Stimulated activated CD8-positive, alpha-beta memory T cell treated with anti-CD3 and anti-CD28 coated beads, Interleukin-12 subunit alpha, Interleukin-12 subunit beta, amount 100 ng/mL, for 1 hour (primary cell): ENCODE measurements at places on chromosomes 16 and 17.
A peak's percentile ranks its signal among the peaks of the same experiment; 100 is the strongest.

DNA sequence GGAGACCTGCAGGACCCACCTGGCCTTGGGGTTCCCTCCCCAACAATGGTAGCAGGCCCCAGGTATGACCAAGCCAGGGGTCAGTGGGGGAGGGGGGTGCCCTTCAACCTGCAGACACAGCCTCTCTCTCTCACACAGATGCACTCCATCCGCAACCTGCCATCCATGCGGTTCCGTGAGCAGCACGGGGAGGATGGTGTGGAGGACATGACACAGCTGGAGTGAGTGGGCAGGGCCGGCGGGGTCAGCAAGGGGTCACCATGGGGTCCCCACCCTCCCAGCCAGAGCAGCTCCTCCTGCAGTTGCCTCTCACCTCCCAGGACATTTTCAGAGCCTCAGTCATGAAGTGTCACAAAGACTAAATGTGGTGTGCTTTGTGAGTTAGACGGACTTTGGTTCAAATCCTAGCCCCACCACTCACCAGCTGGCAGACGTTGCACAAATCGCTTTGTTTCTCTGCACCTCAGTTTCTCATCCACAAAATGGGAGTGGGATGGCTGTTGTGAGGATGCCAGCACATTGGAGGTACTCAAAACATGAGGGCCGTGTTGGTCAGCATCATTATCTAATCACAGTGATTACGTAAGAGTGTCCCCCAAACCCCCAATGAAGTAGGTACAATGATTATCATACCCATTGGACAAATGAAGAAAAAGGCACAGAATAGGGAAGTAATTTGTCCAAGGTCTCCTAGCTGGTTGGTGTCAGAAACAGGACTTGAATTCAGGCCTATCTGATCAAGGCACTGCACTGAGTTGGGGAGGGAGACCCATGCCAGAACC, 16.0 kb downstream of the MYO15A start:
- no peak for DNase-seq

DNA sequence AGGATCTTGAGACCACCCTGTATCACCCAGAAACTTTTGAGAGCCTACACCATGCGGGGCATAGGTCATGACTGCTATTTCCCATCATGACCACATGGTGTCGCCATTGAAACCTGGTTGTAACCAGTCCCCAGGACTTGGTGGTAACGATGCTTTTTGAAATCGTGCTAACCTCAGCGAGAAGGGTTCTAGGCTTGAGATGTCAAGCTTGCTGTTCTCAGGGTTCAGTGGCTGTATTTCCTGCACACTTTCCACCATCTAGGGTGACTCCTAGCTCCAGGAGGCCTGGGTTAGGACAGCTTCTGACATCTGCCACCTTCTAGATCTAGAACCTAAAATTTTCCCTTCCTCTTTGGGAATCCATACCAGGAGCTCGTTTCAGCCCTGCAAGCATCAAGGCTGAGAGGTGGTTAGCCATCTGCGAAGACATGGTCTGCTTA, 13.0 kb upstream of the SPNS3 start:
- peak; percentile 47 for DNase-seq

GRCh38 chr17:41382394-41382793, 288 bp upstream of the KRT34 start:
- no peak for DNase-seq

DNA sequence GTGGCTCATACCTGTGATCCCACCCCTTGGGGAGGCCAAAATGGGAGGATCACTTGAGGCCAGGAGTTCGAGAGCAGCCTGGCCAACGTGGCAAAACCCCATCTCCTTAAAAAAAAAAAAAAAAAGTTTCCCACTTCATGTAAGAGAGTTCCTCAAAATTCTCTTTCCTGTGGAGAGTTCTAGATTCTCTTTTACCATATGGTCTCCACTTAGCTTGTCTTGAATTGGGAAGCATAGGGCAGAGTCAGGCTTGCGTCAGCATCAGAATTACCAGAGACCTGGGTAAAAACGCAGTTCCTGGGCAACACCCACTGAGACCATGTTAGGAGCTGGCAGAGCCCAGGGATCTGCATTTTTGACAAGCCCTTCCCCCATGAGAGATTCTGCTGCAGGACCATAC, 158.4 kb downstream of the CCDC182 start:
- no peak for DNase-seq

GRCh38 chr16:1543085-1543896, 9.8 kb downstream of the TMEM204 start:
- no peak for DNase-seq

GRCh38 chr16:799948-800833, at the start of gene GNG13:
Gene GNG13, minus strand, starts transcription at chr16:800734. Its CDS starts 1,657 bp downstream, at chr16:799077.
- DNase-seq = no peak

DNA sequence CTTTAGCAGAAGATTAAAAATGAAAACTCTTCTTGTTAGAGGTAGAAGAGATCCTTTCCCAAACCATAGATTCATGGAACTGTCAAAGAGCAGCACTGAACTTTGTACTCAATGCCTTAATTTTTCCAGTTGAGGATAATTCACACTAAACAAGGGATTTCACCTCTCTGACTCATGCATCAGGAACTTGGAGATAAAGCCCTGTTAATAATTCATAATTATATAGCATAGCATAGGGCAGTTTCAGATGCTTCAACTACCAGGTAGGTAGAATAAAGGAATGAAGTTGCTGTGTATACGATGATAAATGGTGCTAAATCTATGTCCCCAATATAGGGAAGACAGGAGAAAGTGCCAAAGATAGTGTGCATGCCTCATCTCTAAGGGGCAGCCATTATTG, 450.4 kb downstream of the MAF start:
- DNase-seq = no peak

DNA sequence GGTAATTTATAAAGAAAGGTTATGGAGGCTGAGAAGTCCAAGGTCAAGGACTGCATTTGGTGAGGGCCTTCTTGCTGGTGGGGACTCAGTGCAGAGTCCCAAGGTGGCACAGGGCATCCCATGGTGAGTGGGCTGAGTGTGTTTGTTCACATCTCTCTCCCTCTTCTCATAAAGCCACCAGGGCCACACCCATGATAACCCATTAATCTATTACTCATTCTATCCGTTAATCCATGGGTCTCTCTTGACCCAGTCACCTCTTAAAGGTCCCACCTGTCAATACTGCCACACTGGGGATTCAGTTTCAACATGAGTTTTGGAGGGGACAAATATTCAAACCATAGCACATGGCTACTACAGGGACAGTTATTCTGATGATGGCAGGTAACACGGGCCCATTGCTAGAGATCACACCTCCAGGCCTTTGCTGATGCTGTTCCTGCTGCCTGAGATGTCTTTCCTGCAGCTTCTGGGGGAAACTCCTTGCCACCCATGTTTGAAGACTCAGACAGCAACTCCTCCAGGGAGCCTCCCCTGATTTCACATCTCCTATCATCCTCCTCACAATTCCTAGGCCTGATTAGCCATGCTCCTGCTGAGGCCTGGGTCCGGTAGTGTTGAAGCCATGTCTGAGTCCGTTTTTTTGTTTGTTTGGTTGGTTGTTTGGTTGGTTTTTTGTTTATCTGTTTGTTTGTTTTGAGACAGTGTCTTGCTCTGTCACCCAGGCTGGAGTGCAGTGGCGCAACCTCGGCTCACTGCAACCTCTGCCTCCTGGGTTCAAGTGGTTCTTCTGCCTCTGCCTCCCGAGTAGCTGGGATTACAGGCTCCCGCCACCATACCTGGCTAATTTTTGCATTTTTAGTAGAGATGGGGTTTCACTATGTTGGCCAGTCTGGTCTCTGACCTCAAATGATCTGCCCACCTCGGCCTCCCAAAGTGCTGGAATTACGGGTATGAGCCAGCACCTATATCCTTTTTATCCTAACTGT, 16.1 kb downstream of the SOCS1 start:
- DNase-seq = no peak

DNA sequence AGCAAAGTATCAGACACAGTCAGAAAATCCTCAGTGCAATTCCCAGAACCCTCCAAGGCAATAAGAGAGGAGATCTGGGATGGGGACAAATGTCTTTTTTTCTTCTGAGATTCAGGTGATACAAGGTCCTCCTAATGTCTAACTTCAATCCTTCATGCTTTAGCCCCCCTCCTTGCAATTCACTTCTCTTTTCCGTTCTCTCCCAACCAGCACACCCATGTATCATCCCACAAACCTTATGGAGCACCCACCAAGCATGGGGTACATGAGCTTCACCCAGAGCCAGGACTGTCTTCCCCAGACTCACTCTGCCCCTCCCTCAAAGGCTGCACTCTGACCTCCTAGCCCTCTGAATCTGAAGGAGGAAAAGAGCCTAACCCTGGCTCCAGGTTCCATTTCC, 10.1 kb downstream of the HDAC5 start:
- DNase-seq = no peak

GRCh38 chr16:4244254-4245076, 2.6 kb upstream of the SRL start:
- DNase-seq = no peak

DNA sequence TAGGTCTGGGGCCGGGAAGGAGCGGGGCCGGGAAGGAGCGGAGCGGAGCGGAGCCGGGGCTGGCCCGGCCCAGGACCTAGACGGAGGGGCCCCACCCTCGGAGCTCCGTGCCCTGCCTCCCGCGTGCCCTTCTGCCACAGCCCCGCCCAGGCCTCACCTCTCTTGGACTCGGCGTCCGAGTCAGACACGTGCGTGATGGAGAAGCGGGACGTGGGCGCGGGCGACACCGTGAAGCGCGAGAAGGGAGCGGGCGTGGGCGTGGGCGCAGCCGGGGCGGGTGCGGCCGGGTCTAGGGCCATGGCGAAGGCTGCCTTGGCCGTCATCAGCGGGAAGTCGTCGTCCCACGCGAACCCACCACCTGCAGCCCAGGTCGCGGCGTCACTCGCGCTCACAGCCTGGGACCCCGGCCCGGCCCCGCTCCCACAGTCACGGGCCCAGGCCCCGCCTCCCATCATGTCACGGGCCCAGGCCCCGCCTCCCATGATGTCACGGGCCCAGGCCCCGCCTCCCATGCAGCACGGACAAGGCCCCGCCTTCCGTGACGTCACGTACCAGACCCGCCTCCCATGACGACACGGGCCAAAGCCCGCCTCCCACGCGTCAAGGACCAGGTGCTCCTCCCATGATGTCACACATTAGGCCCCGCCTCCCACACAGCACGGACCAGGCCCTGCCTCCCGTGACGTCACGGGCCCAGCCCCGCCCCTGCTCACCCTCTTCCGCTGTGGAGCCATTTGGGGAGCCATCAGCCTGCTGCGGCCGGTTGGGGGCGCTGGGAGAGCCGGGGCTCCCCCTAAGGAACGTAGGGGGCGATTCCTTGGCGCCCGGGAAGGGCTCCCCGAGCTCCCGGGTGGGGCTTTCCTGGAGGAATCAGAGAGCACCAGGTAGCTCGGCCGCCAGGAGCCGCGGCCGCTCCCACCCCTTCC, 45.8 kb upstream of the PVALEF start:
- peak; percentile 61 for DNase-seq

DNA sequence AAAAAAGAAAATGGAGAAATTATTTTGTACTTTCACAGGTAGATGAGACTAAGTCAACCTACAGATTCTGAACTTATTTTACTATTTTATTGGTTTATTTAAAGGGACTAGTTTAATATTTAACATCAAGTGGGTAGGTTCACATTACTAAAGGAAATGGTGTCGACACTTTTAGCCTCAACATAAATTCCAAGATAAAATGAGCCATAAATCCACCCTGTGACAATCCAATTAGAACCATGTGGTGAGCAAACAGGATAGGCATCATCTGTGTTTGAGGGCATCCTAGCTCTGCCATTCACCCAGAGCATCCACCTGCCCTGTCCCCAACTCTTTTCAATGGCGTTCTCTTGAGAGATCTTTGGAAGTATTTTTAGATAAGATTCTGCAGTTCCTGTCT, 92.8 kb upstream of the PMFBP1 start:
- DNase-seq = no peak

DNA sequence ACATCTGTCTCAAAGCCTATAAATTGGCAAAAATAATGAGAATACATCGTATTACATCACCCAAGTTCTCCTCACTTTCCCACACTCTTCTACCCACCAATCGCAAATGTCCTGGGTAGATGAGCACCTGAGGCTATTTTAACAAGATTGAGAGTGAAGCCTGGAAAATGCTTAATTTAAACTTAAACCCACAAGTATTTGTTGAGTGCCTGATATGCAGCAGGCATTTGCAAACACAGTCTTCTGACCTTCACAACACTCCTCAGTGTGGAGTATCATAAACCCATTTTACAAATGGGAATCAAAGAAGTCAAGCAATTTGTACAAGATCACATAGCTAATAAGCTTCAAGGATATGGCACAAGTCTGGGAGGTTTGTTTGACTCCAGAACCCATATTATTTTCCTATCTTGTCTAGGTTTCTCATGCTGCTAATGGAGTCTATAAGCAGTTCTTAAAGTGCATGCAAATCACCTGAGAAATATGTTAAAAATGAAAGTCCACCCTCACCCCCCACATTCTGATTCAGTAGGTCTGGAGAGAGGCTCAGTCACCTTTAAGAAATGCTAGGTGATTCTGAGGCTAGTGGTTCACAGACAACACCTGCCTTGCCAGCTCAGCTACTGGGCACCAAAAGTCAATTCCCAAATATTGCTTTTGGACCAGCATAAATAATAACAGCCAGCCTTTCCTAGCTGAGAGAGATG, 34.9 kb upstream of the CCL2 start:
- DNase-seq = no peak

DNA sequence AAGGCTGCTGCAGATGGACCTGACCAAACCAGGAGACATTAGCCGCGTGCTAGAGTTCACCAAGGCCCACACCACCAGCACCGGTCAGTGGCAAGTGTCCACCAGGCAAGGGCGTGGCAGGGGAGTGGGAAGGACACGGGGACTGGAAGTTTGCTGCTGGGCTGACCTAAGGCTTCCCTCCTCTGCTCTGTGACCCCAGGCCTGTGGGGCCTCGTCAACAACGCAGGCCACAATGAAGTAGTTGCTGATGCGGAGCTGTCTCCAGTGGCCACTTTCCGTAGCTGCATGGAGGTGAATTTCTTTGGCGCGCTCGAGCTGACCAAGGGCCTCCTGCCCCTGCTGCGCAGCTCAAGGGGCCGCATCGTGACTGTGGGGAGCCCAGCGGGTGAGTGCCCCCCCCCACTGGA, 4.8 kb downstream of the HSD11B2 start:
- no peak for DNase-seq

DNA sequence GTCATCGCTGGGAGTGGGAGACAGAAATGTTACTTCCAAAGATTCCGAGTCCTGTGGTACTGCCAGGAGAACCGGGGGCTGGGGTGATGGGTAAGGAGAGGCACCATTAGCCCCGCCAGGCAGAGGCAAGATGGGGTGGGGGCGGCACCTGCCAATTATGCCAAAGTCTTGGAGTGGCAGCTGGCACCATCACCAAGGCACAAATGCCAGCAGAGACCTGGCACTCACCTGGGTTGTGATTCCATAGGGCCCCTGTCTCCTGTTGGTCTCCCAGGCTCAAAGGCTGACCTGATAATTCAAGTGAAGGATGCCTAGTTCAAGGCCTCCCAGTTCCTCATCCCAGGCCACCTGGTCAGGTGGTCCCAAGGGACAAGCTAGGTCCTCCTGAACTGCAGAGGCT, 7.6 kb downstream of the NXPH3 start:
- no peak for DNase-seq
